ENCODE measurements at places on chromosomes 3 and 15.

- no peak for DNase-seq
These were observed 115.8 kb upstream of the IGSF10 start for GRCh38 chr3:151576511-151577137.

- no peak for DNase-seq
These were observed 28.6 kb upstream of the CLSTN2 start for GRCh38 chr3:139906418-139906817.

GRCh38 chr3:189342811-189343210 lies 171.0 kb downstream of the TPRG1 start:
- DNase-seq: no peak

DNA sequence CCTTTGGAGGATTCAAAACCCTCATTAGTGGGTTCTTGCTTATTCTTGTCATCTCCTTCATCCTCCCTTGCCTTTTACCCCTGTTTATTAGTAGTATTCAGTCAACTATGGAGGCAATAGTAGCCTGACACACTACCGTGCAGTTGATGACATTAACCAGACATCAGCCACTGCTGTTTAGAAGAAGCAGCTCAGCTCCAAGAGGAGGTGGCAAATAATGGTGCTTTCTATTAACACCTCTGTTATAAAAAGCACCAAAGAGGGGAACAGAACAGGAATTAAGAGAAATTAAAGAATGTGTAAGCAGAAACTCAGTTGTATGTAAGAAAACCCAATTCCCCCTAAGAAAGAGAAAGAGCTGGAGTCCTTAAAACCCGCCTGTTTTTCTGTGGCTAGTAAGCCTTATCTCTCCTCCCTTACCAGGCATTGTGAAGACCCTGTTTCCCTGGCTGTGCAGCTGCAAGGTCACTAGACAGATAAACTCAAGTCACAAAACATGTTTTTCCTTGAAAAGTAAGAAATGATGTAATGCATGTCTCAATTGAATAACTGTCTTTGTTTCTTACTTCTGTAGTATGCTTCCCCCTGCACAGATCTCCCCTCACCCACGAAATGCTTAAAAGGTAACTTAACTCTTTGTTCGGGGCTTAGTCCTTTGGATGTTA lies 21.2 kb downstream of the CCR4 start:
- DNase-seq: no peak

- DNase-seq: no peak
These were observed 36.9 kb upstream of the LACTB start for GRCh38 chr15:63084806-63085205.

GRCh38 chr3:70186221-70186620 lies 126.2 kb downstream of the MDFIC2 start:
- DNase-seq: no peak

GRCh38 chr15:67753891-67754290 lies 71.4 kb upstream of the SKOR1 start:
- DNase-seq: no peak

DNA sequence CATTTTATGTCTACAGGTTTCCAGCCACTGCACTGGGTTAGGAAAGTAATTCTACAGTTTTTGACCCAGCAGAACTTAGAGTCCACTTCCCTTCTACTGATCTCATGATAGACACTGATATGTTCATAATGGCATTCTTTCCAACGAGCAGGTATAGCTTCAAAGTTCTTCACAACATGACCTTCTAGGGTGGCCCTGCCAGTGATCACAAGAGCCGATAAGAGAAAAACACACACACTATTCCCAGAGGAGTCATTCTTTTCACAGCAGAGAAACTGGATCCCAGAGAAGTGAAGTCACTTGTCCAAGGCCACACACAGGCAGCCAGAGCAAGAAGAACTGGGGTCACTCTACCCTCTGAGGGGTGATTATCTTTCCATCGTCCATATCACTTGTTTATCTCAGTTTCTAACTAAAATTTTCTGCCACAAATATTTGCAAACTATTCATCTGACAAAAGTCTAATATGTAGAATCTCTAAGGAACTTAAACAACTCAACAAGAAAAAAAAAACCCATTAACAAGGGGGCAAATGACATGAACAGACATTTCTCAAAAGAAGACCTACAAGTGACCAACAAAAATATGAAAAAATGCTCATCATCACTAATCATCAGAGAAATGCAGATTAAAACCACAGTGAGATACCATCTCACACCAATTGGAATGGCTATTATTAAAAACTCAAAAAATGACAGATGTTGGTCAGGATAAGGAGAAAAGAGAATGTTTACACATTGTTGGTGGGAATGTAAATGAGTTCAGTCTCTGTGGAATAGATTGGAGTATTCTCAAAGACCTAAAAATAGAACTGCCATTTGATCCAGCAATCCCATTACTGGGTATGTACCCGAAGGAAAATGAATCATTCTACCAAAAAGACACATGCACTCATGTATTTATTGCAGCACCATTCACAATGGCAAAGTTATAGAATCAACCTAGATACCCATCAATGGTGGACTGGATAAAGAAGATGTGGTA lies 31.5 kb downstream of the SPTSSB start:
- DNase-seq: no peak

DNA sequence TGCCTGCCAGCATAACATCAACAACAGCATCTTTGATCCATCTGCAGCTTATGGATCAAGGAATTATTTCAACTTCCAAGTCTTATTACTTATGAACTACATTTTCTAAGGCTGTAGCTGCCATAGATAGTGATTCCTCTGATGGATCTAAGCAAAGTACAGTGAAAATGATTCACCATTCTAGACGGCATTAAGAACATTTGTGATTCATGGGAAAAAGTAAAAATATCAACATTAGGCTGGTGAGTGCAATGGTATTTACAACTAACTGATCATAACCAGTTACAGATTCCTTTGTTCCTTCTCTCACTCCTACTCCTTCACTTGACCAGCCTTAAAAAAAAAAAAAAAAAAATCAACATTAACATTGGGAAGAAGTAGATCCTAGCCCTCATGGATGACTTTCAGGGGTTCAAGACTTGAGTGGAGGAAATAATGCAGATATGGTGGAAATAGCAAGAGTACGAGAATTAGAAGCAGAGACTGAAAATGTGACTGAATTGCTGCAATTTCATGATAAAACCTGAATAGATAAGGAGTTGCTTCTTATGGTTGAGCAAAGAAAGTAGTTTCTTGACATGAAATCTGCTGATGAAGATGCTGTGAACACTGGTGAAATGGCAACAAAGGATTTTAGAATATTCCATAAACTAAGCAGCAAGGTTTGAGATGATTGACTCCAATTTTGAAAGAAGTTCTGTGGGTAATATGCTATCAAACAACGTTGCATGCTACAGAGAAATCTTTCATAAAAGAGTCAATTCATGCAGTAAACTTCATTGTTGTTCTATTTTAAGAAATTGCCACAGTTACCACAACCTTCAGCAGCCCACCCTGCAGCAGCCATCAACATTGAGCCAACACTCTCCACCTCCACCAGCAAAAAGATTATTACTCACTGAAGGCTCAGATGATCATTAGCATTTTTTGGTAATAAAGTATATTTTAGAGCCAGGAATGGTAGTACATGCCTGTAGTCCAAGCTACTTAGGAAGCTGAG lies 22.8 kb downstream of the SLC12A6 start:
- no peak for DNase-seq

- DNase-seq: no peak
These were observed 12.6 kb downstream of the CCR5 start for GRCh38 chr3:46383211-46383950.

GRCh38 chr3:116097226-116097625 lies 348.1 kb downstream of the LSAMP start:
- DNase-seq: no peak

GRCh38 chr15:35062738-35063099 lies 22.4 kb downstream of the NANOGP8 start:
- no peak for DNase-seq

DNA sequence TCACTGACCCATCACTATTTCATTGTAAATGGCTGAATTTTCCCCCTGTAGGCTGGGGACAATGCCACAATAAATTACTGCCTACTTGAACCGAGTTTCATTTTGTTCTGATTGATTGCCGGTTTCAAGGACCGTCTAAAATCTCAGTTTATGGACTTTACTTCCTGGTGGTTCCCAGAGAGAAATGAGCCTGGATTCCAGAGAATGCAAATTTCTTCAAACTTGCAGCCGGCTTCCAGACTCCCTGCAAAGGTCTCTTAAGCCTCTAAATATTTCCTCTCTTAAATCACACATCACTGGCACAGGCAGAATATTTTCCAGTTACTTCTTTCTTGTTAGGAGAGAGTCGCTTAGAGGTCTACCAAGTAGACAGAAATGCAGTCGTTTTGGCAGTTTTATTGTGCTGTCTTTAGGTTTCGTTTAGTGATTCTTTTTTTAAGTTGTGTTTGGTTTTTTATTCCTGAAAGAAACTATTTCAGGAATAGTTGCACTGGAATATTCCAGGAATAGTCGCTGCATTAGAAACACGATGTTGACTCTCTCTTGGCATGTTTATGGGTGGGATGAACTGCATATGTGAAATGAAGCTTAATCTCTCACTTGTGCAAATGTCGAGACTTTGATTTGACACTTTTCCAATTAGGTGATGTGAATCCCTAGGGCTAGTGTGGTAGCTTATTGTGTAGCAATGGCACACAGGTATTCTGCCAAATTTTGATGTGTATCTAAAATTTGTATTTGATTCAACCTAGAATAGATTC lies 284.1 kb upstream of the NR2E3 start:
- no peak for DNase-seq

GRCh38 chr3:76410762-76411281 lies 625.5 kb upstream of the ZNF717 start:
- no peak for DNase-seq
